ENCODE measurements at places on chromosomes 11 and 22.

- no peak for DNase-seq
These were observed at the start of gene MMP10 for GRCh38 chr11:102780491-102780918. Gene MMP10 (minus strand): TSS chr11:102780628. CDS start chr11:102780591, 37 bp downstream.

- no peak for DNase-seq
These were observed 3.2 kb downstream of the CHKA start for GRCh38 chr11:68117853-68118470.

DNA sequence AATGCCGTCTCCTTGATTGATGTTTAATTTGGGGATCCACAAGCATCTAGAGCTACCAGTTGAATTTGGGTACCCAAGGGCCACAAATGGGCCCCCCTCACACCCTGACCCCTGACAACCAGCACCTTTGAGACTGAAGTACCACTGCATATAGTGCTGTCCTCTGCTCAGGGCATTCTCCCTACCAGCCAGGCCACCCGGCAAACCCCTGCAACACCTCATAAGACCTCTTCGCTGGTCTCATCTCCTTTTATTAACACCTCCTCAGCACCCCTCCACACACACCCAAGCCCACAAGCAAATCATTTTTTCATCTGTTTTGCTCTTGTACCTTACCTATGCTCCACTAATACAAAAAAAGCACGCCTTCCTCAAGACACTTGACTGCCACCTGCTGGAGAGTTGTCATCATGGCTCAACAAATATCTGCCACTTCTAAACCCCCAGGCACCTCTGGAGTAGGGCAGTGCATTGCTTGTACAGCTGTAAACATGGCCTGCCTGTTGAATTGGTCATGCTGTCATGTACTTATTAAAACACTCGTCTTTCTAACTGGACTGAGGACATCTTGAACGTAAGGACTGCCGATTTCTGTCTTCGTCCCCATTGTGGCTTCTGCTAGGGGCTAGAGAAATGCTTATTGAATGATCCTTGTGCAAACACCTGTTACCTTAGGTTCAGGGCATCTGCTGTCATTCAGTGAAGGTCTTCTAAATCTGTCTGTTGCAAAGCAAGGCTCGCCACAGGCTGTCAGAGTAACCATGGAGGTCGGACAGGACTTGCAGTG lies 66.5 kb downstream of the BMAL1 start:
- no peak for DNase-seq

- no peak for DNase-seq
These were observed 8.0 kb downstream of the MOB2 start for GRCh38 chr11:1478544-1478943.

DNA sequence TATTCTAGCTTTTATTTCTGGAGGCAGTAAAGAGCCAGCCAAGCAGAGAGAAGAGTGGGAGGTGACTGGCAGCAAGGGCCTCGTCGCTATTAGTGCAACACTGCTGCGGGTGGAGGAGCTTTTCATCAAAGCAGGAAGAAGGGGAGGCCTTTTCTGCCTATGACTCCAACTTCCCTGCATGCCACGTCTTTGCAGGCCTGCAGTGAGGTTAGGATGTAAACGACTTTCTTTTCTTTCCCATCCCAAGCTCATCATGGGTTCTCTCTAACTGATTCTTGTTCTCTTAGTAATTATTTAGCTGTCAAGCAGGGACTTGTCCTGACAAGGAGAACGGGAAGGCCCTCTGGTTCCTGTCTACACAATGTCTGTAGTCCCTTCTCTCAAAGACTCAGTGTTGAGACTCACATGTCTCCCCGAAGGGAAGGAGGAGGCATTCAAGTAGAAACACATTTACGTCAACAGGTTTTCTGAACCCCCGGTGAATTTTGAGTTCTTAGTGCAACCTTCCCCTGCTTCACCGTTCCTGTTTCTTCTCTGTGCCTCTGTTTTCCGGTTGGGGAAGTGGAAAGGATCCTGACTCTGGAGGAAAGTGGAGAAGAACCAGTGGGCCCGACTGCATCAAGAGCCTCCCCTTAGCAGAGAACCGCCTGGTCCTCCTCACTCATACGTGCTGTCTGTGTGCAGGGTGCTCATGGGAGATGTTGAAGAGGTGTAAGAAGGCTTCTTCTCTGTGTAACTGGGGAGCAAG lies 56.9 kb downstream of the PACS1 start:
- DNase-seq: no peak

- DNase-seq: no peak
These were observed at the start of gene CNTF for GRCh38 chr11:58622344-58622743. Gene CNTF (plus strand): TSS chr11:58622665. CDS start chr11:58622753, 88 bp downstream.

DNA sequence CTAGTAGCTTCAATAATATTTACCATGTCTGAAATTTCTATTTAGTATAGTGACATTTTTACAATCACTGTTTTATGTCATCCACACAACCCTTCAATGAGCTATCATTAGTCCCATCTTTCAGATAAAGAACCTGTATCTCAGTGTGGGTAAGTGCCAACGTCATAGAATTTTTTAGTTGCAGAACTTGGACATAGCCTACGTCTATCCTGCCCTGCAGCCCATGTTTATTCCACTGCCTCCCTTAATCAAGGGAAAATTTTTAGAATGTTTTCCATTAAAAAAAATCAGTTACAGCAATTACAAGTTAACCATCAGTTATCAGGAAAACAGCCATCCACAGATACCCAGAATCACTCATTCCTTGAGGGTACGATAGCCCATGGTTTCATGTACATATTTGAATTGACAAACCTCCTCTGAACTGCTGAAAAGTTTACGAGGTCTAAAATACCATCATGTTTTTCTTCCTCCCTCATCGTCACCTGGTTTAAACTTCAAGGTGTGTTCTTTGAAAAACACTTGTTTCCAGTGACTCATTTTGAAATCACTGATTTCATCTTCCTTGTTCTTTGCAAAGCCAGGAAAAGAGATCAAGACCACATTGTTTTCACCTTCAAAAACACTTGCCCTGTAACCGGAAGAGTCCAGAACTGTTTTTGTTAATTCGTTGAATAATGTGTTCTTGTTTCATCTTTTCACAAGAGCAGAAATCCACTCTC lies 100.9 kb downstream of the FAM76B start:
- no peak for DNase-seq

All from brain pericyte (primary cell).